ENCODE measurements at places on chromosomes 1 and 21.

- peak; percentile 99 for DNase-seq
These were observed at the start of gene STX12 for GRCh38 chr1:27772932-27773825. TSS of gene STX12 (plus strand) at chr1:27773219. CDS start at chr1:27773308, 89 bp downstream.

GRCh38 chr1:248853663-248854375 lies 5.1 kb downstream of the ZNF692 start:
- DNase-seq = no peak

- DNase-seq = no peak
These were observed 379.2 kb upstream of the SPAG17 start for GRCh38 chr1:118563981-118564951.

- no peak for DNase-seq
These were observed 169.8 kb downstream of the PRDM16 start for GRCh38 chr1:3238703-3239278.

DNA sequence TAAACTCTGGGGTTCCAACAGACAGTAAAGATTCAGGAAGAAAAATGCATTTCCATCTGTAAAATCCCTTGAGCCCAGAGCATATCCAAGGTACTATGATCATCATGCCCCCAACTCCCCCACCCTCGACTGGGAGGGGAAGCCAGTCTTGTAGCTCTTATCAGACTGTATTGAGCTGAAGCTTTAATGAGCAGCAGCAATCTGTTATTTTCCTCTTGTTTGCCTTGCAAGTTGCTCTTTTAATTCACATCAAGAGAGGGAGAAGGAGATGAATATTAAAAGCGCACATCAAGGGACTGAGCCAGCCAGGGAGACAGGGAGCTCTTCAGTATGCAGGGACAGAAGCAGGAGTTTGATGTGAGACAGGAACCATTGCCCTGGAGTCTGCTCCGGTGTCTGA lies 52.5 kb upstream of the KCNA3 start:
- no peak for DNase-seq

Measured in activated CD8-positive, alpha-beta memory T cell treated with anti-CD3 and anti-CD28 coated beads for 24 hours (primary cell).